ENCODE measurements at places on chromosomes 13 and 19.
A peak's percentile ranks its signal among the peaks of the same experiment; 100 is the strongest.

DNA sequence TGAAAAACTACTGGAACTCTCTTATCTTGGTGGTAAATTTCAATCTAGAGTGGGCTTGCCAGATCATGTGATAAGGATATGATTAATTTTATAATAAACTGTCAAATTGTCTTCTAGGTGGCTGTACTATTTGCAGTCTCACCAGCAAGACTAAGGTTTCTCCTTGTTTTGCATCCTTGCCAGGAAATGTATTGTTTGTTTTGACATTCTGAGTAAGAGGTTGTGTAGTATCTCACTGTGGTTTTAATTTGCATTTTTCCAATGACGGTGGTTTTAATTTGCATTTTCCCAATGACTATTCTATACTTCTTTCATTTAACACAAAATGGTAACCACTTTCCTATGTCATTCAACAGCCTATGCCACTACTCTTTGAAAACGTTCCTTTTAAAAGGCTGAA lies 2.0 kb downstream of the CAB39L start:
- no peak for DNase-seq

- no peak for DNase-seq
These were observed 66.0 kb downstream of the TEX26 start for GRCh38 chr13:30998136-30999088.

DNA sequence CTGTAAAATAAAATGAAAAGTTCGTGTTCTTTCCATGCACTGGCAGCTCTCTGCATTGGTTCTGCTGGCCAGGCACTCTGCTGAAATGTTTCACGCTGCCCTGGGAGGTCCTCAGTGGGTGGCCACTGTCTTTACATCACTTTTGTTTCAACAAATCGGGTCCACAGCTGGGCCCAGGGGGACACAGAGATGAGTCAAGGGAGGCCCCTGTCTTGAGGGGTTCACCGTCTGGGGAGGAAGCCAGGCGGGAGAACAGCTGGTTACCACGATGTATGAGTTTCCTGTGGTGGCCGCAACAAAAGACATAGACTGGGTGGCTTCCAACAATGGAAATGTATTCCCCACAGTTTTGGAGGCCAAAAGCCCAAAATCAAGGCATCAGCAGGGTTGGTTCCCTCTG lies 5.1 kb upstream of the KLF2 start:
- peak; percentile 39 for DNase-seq

- no peak for DNase-seq
These were observed 164.8 kb upstream of the KL start for GRCh38 chr13:32851083-32852069.

DNA sequence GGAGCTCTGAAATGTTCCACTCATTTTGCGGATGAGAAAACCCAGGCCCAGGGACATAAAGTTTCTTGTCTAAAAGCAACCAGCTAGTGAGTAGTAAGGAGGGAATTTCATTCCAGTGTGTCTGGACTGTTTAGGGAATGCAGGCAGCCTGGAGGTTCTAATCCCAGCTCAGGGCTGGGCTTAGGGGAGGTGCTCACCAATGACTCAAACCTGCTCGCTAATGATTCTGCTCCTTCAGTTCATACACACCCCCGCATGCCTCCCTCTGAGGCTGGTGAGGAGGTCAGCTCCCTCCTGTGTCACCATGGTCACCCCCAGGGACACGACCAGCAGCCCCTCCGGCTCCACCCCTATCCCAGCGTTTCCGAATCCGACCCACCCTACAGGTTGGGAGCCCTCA lies 34.6 kb downstream of the CYP4F2 start:
- DNase-seq, result no peak

DNA sequence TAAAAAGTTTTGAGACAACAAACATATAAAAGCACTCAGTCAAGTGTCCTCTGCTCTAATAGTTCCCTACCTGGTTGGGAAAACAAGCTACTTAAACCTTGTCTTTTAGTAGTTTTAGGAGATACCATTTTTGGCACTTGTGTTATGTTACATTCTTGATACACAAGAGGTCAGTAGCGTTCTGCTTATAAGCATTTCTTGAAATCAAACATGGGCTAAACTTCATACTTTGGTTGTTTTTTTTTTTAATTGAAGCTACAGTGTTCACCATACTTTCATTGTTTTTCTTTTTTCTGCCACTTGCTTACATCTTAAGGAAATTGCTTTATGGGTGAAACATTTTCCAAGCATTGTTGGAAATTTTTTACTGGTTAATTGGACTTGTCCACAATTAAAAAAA lies 12.9 kb downstream of the NHLRC3 start:
- DNase-seq, result no peak

DNA sequence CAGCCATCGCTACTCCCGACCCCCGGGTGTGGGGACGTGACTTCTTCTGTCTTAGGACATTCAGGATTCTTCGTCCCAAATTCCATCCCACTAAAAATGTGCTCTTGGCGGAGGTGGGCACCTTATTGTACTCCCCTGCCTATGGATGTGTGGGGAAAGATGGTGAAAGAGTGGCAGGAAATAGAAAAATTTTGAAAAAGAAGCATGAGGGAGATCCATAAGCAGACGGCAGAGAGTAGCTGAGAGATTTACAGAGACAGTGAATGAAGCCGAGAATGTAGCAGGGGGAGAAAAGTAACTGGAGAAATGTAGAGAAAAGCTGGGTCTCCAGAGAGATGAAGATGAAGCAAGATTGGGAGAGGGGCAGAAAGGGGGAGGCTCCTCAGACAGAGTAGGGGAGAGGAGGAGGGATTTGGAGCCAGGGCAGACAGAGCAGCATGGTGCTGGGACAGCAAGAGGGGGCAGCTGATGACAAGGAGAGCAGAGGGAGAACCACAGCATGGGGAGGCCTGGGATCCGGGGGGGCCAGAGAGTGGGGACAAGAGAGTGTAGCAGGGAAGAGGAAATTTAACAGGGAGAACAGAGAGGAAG lies 843 bp downstream of the ZNF610 start:
- DNase-seq, result peak; percentile 54

All from DND-41 (cell line).